Activated CD8-positive, alpha-beta memory T cell treated with anti-CD3 and anti-CD28 coated beads, Interleukin-2, amount 10 ng/mL, durations not matched to agents 7 days and 5 days (primary cell): ENCODE measurements at places on chromosomes 6 and 20.

DNA sequence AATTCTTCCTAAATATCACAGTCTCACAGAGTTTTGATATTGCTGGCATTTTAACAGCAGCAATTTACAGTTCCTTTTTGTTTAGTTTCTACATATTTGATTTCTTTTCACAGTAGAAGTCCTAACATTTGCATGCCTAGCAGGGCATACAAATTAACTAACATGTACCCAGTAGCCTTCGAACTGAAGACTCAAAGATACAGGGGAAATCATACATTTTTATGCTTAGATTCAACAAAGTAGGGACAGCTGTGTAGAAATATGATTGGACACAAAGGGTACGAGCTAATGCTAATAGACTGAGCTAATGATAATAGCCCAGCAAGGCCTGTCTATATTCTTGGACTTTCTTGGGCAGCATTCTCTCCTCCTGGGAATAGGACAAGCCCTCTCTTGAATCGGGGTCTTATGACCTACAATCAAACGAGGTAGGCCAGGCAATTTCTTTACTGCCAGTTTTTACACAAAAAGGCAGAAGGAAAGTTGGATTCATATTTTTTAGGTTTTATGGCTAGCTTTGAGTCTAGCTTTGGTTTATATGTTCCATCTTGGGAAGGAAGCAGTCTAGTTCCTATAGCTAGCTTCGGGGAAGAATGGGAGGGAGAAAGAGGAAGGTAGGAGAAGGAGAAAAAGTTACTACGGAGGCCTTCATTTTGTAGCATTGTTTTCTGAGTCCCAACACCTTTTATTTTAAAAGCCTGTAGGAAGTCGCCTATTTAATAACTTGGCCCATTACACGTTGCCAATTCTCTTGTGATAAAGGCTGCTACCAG, 115.8 kb downstream of the HFE start:
- no peak for DNase-seq

GRCh38 chr20:42963796-42964195, 225.9 kb downstream of the PTPRT start:
- DNase-seq, result no peak

GRCh38 chr6:66161546-66162108, 454.6 kb upstream of the EYS start:
- DNase-seq, result no peak

GRCh38 chr20:51097351-51098120, 74.6 kb upstream of the KCNG1 start:
- DNase-seq, result no peak

- no peak for DNase-seq
Observed at GRCh38 chr20:47802226-47802920, 17.1 kb upstream of the SULF2 start.

GRCh38 chr6:156794546-156795354, 17.6 kb downstream of the ARID1B start:
- no peak for DNase-seq

DNA sequence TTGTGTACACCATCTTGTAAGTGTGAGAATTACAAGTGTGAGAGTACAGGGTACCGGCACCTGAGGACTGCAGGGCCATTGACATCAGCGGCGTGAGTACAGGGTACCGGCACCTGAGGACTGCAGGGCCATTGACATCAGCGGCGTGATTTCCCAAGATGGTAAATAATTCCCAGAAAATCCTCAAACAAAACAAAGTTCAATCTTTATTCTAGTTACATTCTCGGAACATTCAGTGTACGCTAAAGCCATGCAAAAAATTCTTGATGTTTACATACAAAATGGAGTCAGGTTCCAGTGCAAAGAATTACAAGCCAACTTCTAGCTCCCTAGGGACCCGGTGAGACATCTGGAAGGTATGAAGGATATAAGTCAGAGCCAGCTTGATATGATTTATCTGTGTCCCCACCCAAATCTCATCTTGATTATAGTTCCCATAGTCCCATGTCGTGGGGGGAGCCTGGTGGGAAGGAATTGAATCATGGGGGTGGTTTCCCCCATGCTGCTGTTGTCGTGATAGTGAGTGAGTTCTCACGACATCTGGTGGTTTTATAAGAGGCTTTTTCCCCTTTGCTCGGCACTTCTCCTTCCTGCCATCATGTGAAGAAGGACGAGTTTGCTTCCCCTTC, 172.7 kb downstream of the TTLL2 start:
- no peak for DNase-seq

- DNase-seq, result no peak
Observed at GRCh38 chr6:25180630-25181349, 98.4 kb upstream of the CARMIL1 start.

DNA sequence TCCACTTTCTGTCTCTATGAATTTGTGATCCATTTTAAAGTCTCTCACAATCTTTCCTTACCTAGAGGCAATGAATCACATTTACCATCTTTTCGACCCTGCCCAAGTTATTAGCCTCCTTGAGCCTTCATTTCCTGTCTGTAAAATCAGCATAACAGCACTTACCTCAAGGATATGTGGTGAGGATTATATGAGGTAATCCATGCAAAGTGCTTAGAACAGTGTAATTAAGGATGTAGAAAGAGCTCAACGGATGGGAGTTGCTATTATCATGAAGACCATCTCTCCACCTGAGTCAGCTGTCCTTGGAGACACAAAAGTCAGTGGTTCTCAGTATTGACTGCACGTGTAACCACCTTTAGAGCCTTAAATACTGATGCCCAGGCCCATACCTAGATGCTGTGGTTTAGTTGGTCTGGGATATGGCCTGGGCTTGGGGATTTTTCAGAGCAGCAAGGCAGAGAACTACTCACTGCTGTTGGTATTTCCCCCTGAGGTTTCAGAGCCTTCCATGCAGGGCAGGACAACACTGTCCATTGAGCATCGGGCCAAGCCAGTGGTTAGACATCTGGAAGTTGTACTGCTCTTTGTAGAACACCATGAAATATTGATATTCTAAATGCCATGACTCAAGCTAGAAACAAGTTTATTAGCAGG, 55.8 kb downstream of the LYRM2 start:
- no peak for DNase-seq

DNA sequence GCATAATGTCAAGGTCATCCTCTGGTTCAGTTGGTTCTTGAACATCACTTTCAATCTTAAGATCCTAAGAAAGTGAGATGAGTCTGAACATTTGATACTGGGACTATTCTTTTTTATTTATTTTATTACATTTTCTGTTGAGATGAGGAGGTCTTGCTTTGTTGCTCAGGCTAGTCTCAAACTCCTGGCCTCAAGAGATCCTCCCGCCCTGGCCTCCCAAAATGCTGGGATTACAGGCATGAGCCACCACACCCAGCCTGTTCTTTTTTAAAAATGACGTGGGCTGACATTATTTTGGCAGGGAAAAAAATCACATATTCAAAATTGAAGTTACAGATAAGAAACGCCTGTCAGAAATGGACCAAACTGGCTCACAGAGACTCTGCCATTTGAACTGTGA, 13.5 kb downstream of the EIF2S2 start:
- DNase-seq, result no peak

GRCh38 chr6:149500096-149500495, 15.3 kb upstream of the ZC3H12D start:
- no peak for DNase-seq
